IPS-NIHi11 (cell line): ENCODE measurements at places on chromosomes 2 and 18.

GRCh38 chr2:201208563-201209252 lies 25.8 kb downstream of the CASP10 start:
- no peak for DNase-seq

DNA sequence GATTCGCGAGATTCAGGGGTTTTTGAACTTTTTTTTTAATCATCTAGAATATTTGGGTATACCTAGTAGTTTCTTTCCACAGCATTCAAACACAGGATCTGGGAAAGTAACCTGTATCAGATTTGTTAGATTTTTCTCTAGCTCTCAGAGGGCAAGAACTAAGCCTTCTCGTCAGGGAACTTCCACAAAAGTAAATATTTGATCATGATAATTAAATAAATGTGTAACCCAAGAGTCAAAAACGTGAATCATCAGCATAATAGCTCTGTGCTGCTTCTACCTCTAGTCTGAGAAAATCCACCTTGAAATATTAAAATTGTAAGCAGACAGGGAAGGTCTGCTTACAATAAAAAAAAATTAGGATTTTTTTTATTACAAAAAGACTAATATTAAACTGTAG lies 225.7 kb upstream of the SPOPL start:
- no peak for DNase-seq

DNA sequence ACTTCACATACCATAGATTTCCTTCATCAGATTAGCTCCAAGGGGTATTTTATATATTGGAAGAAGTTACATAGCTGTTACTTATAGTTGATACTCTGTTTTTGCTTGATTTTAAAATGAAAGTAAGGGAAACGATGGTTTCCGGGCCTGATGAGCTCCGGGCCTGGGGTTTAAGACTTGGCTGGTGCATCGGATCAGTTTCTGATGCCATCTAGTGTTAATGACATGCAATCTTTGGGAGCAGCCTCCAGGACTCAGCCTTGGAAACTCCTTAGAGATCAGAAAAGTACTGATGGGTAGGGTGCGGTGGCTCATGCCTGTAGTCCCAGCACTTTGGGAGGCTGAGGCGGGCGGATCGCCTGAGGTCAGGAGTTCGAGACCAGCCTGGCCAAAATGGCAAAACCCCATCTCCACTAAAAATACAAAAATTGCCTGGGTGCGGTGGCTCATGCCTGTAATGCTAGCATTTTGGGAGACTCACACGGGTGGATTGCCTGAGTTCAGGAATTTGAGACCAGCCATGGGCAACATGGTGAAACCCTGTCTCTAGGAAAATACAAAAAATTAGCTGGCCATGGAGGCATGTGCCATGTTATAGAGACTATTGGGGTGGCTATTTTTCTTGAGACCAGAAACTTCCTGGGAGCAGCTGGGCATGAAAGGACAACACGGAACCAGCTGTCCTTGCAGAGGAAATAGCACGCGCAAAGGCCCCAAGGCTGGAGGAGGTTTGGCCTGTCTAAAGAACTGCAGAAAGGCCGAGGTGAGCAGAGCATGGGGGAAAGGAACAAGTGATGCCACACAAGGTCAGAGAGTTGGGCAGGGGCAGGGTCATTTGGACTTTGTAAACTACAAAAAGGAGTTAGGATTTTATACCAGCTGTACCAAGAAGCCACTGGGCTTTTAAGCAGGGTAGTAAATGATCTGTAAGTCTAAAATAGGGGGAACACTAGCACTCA lies 46.9 kb upstream of the CNOT11 start:
- peak; percentile 73 for DNase-seq

DNA sequence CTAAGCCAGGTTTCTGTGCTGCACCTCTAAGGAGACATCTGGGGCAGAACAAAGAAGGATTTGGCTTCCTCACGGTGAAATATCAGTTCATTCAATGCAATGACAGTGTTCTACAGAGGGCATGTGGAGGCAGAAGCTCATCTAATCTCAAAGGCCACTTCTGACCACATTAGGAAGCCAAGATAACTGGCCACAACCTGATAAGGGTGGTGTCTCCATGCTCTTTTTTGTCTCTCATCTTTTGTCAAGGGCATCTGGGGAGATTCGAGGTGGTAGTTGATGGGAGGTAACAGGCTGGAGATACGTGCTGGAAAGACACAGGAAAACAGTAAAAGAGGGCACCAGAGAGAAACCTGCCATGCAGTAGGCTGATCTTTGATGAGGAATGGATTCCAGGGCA lies 303.9 kb downstream of the LRATD1 start:
- no peak for DNase-seq

- DNase-seq = no peak
Measured at GRCh38 chr2:167293172-167293781, 405.0 kb downstream of the XIRP2 start.

DNA sequence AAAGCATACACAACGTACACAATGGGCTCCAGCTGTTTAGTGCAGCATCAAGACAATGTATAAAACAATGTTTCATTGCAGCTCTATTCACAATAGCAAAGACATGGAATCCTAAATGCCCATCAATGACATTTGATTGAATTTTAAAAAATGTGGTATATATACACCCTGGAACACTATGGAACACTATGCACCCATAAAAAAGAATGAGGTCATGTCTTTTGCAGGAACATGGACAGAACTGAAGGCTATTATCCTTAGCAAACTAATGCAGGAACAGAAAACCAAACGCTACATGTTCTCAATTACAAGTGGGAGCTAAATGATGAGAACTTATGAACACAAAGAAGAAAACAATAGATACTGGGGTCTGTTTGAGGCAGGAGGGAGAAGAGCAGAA lies 315.5 kb downstream of the AGPS start:
- no peak for DNase-seq

DNA sequence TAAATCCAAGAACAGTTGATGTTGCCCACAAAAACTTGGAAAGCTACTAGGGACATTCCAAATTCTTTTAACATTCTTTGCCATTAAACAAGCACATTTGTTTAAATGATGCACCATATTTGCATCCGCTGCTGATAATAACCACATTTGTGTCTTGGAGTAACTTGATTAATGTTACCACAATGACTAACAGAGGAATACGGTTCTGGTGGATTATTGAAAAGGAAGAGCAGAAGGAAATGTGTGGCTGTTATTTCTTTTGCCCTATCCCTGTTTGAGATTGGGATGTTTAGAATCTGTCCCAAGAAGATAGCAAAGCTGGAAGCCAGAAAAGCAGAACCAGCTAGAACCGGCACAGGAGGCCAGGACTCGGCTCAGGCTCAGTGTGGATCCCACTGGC lies 39.2 kb upstream of the RASGRP3 start:
- DNase-seq = no peak

- no peak for DNase-seq
Measured at GRCh38 chr2:132897111-132897510, 227.1 kb upstream of the LYPD1 start.

DNA sequence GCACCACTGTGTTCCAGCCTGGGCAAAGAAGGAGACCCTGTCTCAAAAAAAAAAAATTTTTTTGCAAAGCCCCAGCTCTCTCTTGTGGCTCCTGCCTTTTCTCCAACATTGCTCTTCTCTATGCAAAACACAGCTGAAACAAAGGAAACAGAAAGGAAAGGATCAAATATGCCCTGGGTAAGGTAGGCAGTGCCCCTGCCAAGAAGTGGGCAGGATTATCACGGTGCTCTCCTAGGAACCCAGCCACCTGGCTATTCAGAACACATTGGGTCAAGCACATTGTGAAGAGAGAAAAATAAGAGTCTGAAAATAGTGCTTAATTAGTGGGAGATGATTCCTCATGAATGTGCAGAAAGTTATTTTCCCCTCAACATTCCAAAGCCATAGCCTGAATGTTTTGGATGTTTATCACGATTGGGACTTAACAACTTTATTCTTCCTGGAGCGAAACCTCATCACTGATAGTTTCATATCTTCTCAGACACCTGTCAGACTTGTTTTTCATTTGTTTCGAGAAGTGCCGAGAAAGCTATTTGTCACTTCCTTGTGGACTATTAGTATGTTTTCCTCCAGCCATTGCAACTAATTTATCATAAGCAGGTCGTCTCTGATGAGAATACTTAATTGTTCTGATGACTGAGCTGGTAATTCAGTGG lies 42.7 kb upstream of the RPL31 start:
- DNase-seq = no peak

DNA sequence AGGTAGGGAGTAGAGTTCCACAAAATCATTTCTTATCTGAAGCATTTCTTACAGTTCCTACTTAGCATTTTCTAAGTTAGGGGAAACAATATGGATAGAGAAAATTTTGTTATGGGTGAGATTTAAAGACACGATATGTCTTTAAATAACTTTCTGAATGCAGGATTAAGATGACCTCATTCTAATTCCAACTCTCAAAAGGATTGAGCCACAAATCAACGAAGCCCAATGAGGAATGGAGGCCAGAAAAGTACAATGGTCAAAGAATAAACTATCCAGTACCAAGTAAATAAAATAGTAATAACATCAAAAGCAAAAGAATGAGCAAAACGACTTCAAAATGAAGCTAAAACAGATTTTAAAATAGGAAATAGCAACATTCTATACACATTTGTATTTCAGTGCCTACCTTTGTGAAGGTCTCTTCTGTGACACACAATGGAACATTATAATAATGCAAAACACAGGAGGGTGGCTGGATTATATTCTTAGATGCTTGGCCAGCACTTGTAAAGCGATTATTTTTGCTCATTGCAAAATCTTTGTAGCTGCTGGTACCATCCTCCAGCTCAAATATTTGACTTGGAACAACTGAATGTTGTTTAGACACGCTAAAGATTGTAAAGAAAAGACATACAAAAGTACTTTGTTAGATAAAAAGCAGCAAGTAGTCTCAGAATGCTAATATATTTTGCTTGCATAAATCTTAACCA lies 33.8 kb downstream of the HNRNPLL start:
- DNase-seq = no peak

DNA sequence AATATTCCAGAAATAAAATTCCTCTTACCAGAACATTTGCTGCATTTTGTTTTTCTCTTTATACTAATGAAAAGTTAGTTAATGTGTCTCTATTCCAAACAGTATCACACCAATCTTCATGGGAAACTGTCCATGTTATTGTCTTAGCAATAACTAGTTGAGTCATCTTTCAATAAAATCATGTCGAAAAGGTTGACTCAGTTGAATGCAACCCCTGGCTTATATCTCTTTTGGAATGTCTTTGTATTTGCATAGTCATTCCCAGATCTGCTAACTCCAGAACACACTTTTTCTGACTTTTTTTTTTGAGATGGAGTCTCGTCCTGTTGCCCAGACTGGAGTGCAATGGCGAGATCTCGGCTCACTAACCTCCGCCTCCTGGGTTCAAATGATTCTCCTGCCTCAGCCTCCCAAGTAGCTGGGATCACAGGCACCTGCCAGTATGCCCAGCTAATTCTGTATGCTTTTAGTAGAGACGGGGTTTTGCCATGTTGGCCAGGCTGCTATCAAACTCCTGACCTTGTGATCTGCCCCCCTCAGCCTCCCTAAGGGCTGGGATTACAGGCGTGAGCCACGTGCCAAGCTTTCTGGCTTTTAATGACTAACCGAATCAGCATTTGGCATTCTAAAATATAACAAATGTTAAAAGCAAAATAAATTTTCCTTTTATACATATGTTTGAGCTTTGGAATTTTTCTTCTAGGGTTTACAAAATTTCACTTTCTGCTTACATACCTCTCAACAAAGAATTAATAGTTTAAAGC lies 133.2 kb upstream of the GULP1 start:
- DNase-seq = no peak

GRCh38 chr2:45992021-45992740 lies 305.0 kb upstream of the EPAS1 start:
- DNase-seq = no peak

DNA sequence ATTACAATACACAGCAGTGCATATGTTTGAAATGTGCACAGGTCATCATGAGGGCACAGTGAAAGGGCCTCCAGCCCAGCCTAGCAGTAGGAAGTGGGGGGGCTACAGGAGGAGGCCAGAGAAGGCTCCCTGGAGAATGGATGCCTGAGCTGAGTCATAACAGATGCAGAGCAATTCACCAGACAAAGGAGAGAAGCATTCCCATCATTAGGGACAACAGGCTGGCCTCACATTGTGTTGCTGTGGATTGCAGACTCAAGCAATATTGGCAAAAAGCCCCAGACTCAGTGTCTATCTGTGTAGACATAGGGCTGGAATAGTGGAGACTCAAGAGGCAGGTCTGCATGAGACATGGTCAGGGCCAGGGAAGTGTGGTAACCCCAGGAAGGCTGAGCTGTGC lies 329.9 kb downstream of the DLGAP1 start:
- no peak for DNase-seq

DNA sequence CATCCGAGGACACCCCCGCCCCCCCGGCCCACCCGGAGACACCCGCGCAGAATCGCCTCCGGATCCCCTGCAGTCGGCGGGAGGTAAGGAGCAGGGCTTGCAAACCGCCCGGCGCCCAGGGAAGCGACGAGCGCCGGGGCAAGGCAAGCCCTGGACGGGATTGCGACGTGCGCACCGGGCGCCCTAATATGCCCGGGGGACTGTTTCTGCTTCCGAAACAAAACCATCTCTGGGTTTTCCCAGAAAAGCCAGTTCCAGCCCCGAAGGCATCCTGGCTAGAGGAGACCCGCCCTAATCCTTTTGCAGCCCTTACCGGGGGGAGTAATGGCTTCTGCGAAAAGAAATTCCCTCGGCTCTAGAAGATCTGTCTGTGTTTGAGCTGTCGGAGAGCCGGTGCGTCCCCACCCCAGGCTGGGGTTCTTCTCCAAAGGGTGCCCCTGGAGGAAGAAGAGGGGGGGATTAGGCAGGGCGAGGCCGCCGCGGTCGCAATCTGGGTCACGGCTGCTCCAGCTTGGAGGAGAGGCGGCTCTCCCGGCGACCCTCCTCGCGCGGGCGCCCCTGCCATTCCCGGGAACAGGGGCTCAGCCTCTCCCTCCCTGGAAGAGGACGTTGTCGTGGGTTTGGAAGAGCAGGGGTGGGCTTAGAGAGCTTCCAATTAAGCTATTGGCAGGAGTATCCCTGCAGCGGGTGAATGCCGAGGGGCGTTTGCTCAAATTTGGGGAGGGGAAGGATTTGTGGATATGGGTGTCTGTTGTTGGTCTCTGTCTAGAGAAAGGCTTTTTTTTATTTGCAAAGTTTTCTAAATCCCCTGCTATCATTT lies 521 bp downstream of the MYCN start:
- DNase-seq = no peak

- DNase-seq = no peak
Measured at GRCh38 chr2:42847596-42848151, 55.3 kb upstream of the HAAO start.

DNA sequence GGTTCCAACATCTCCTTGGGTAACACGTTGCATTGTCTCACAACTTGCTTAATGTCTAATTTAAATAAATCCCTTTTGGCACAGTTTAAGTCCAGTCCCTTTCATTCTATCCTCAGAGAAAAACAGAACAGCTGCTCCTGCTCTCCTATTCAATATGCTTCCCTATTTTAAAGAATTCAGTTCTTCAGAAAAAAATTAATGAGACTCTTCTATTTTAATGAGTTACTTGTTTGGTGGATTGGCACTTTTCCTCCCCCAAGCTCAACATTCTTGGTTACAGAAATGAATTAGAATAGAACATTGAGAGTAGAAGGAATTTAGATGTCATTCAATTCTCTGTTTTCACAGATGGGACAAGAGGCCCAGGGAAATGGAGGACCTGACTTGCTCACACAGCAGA lies 116.9 kb upstream of the ATP8B1 start:
- DNase-seq = no peak
